ENCODE measurements at places on chromosomes 11 and 22.

DNA sequence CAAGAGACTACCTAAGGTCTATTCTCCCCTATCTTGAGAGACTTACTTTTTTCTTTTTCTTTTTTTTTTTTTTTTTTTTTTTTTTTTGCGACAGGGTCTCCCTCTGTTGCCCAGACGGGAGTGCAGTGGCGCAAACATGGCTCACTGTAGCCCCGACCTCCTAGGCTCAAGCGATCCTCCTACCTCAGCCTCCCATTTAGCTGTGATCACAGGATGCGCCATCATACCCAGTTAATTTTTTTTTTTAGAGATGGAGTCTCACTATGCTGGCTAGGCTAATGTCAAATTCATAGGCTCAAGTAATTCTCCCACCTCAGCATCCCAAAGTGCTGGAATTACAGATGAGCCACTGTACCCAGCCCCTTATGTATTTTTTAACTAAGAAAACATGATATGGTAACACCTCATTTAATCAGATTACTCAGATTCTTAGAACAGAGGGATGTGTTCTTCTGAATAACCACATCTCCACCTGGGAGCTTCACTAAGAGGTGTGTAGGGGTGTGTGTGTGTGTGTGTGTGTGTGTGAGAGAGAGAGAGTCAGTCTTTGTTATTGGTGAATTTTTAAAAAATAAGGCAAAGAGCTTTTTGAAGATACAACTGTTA is 102.9 kb downstream of the USP35 start:
- no peak for DNase-seq

GRCh38 chr11:72924568-72925190 is 110.5 kb downstream of the ATG16L2 start:
- DNase-seq = peak; percentile 43

DNA sequence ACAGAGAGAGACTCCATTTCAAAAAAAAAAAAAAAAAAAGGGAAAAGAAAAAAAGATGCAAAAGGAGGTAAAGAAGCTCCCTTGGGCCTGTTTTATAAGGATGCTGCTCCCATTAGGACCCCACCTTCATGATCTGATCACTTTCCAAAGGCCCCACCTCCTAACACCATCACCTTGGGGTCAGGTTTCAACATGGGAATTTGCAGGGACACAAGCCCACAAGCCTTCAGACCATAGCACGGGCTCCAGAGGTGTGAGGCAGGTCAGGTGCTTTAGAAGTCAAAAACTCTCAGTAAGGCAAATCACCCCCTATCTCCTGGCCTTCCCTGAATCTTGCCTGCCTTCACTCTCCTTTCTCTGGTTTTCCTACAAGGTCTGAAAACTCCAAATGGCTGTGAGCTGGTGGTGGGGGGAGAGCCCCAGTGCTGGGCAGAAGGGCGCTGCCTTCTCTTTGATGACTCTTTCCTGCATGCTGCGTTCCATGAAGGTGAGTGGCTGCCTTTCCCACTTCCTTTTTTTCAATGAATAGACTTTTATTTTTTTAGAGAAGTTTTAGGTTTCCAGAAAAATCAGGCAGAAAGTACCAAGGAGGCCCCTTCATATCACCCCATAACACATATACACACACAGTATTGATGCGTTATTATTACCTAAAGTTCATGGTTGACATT is 13.2 kb downstream of the ASPHD2 start:
- no peak for DNase-seq

DNA sequence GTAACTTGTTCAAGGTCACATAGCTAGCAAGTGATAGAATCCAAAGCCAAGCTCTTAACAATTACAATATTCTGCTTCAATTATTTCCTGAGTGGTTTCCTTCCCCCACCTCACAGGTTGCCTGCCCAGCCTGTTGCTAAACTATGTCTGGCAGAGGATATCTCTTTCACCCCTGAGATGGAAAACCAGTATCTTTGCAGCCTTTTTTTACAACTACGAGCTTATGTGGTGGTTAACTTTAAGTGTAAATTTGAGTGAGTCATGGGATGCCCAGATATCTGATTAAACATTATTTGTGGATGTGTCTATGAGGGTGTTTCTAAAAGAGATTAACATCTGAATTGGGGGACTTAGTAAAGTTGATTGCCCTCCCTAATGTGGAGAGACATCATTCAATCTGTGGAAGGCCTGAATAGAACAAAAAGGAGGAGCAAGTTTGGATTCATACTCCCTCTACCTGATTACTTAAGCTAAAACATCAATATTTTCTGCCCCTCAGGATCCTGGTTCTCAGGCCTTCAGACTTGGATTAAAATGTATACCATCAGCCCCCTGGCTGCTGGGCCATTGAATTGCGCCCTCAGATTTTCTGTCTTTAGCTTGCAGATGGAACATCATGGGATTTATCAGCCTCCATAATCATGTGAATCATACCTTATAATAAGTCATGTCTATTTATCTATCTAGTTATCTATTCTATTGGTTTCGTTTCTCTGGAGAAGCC is 911.9 kb downstream of the METTL15 start:
- peak; percentile 20 for DNase-seq

DNA sequence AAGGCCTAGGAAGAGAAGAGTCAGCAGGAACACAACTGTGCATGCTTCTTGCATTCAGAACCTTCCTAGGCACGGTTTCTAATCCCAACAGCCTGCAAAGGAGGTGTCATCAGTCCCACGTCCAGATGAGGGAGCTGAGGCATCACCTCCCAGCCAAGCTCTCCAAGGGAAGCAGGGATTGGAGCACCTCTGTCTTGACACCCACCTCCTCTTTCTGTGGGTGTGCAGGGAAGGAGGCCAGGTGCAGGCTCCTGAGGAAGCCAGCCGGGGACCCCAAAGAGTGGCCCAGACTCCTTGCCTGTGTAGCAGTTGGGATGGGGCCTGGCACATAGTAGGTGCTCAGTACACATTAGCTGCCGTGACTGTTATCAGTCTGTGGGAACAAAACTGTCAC is 2.0 kb downstream of the PNPLA5 start:
- DNase-seq = no peak

- DNase-seq = no peak
Observed at GRCh38 chr11:41519696-41520095, 60.2 kb upstream of the LRRC4C start.

DNA sequence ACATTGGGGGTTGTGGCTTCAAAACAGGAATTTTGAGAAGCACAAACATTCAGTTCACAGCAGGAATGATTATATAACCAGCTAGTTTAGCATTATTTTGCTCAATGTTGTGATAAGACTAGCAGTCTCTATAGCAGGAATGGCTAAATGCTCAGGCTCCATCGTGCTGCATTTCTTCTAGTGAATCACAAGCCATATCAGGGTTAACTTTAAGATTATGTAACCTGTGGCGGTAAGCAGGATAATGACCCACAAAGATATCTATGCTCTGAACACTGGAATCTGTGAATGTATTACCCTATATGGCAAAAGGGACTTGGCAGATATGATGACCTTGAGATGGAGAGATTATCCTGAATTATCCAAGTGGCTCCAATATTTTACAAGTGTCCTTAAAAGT is 14.8 kb downstream of the FSHB start:
- DNase-seq = no peak

DNA sequence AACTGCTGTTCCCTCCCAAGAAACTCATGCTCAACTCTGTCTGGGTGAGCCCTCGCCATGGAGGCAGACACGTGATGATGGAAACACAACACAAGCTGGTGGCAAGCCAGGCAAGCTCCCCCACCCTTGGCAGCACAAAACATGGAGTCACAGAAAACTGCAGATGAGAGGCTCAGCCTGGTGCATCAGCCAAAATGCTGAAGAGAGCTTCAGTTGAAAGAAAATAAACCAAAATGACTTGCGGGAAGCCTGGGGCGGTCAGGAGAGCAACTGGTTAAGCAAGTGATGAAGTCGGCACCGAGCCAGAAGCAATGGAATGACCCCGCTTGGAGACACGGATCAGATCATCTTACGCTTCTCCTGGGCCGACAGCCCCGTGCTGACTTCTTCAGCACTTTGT is 68.3 kb downstream of the C11orf58 start:
- peak; percentile 84 for DNase-seq

DNA sequence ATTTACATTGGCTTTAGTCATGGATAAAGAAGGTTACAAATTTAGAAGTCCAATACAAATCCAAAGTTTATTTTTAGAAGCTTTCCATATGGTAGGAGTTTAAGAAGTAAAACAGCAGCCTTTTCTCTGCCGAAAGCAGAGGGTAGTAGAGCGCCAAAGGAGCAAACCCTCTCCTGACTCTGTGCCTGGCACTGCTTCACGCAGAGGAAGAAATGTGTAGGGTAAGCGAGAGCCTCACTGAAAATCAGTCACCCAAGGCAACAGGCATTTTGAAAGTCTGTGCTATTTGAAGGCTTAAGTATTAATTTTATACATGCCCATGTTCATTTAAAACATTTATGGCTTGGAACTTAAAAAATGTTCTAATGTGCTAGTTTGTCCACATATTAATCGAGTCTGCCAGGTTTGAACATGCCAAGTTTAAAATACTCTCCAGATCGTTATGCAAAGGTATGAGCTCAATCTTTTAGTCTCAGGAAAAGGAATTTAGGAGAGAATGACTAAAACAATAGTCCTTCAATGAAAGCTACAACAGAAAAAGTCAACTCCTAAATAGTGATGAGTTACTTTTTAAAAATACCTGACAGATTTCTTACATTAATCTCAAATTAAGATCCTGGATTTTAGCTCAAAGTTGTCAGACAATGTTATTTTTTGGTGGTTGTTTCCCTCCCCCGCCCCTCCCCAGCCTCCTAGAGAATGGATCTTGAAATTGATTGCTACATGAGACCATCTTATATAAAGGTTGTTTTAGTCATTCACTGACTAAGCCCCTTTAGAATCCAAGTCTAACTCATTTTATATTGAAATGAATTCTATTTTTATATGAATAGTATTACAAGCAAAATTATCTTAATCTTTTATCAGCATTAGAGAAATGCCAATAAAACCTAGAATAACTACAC is 38.7 kb downstream of the MRTFA start:
- peak; percentile 4 for DNase-seq
